Hippocampal formation (tissue), 2 donors: ENCODE measurements at places on chromosomes 12 and 14.

- no peak for DNase-seq
Observed at GRCh38 chr14:52018252-52018651, 28.9 kb downstream of the RTRAF start.

- DNase-seq: no peak
Observed at GRCh38 chr12:80811957-80812708, 95.4 kb downstream of the MYF5 start.

GRCh38 chr12:127558361-127558760 is 708.6 kb upstream of the TMEM132C start:
- DNase-seq: no peak

GRCh38 chr14:22671622-22672021 is 27.5 kb upstream of the OR6J1 start:
- no peak for DNase-seq

DNA sequence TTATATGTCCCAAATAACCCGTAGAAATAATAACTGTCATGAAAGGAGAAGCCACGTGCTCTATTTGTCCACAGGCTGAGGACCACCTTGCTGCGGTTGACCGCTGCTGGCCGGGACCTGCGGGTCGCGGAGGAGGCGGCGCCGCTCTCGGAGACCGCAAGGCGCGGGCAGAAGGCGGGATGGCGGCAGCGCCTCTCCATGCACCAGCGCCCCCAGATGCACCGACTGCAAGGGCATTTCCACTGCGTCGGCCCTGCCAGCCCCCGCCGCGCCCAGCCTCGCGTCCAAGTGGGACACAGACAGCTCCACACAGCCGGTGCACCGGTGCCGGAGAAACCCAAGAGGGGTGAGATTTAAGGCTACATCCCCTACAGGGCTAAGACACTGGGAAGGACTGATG is 21.0 kb downstream of the RPGRIP1 start:
- no peak for DNase-seq

DNA sequence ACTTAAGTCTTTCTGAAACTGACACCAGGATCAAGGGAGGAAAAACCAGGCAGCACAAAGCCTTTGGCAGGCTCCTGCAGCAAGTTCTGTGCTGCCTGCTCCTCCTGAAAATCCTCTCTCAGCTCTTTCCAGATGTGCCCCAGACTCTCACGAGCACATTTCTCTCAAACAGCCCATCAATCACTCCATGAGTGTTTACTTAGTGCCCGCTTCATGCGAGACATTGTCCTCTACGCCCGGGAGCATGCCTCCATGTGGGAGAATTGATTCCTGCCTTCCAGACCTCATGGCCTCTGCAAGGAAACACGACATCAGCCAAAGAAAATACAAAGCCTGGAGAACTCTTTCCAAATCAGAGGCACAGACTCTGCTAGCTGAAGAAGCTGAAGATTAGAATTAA is 46.5 kb upstream of the TSPAN11 start:
- DNase-seq: no peak

GRCh38 chr14:61409782-61410181 is 88.4 kb downstream of the PRKCH start:
- DNase-seq: no peak

DNA sequence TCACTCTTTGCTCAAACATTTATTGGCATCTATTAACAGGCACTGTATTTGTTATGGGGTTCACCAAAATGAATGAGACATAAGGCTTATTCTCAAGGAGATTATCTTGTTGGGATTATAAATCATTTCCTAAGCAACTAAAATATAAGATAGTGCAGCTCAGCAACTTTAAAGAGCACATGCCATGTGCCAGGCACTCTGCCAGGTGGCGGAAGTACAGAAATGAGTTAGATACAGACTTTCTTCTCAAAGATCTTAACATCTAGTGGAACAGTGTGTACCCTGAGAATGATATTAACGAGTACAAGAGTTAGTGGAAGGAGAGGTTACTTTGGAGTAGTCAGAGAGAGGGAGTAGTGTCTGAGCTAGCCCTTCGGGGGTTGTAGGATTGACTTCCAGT is 28.4 kb upstream of the TOMM20L start:
- no peak for DNase-seq

DNA sequence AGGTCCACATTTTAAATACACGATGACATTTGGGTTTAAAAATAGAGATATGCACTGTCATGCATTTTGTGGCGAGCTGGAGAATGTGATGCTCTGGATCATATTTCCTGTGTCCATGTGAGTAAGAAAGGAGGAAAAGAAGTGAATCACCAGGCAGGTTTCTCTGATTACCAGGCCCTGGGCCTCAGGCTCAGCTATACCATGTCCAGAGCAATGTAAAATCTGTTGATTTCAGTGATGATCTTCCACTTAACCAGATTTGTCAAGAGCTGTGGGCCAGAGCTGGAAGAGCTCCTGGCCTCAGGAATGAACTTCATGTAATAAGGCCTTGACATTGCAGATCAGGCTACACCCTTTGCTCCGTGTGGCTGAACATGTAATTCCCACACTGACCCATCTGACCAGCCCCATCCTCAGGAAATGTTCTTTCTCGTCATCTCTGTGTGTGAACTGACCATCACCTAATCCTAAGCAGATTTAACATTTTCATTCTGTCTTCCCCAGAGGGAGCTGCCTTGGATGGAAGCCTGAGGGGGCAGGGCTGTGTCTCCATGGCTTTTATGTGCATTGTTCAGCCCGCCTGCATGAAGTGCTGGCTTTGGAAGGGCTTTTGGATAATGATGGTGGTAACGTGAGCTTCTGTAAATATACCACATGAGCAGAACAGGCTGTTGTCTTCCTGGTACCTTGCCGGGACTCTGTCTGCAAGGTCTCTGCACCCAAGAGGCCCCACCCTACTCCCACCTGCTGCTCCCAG is 54.5 kb downstream of the CRACR2A start:
- no peak for DNase-seq
